ENCODE measurements at places on chromosomes 12 and 14.

DNA sequence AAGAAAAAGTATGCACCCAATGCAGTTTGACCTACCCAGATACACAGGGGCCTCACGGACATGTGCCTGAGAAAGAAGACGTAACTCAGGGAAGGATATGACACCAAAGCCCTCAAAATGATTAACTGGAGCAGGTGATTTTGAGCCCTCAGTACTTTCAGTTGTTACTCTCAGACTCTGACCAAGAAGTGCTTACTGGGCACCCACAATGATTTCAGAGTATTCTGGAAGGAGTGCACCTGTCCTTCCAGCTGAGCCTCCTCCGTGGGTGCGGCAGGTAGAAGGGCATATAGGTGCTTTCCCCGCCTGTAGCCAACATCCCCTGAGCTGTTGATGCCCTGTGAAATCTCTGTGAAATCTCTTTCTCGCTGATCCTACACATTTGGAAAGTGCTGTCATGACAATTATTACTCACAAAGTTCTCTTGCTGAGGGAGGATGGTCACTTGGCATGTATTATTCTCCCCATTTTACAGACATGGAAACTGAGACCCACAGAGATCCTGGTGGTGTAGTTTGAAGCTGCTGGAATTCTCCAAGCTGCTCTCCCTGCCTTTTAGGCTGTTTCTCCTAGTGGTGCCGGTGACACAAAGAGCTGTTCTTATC, 154.3 kb upstream of the CCND2 start:
- no peak for DNase-seq

DNA sequence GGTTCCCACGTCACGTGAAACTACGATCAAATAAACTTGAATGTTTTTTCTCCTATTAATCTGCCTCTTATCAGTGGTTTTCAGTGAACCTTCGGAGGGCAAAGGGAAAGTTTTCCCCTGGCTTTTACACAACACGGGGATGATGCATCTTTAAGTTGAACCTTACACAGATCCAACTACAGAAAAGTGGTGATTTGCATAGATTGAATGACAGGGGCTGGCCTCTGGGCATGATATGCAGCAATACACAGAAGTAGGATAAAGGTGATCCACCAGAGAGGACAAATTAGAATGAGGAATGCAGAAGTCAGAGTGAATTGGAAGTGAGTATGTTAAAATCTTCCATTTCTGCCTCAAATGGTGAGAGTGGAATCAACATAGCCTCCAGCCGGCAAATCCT, 11.6 kb downstream of the GSG1 start:
- DNase-seq: no peak

DNA sequence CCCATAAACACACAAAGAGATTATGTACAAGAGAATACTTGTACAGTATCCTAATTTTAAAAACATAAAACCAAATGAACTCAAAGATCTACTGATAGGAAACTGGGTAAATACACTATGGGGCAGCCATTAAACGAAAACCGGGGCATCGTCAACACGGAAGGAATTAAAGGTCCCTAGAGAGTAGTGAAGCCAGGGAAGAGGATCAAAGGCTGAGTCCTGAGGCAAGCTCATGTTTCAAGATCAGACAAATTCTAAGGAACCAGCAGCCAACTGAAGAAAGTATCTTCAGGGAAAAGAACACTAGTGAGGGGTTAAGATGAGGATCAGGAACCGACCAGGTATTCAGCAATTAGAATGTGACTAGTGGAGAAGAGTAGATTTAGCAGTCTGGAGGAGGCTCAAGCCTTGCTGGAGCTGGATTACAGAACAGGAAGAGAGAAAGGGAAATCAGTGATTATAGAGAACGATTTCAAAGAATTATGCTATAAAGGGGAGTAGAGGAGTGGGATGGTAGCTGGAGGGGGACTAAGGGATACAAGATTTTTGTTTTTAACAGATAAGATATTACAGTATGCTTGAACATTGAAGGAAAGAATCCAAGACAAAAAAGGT, 23.7 kb downstream of the SEL1L start:
- no peak for DNase-seq

GRCh38 chr12:131692431-131692830, 18.5 kb upstream of the SFSWAP start:
- no peak for DNase-seq

GRCh38 chr12:69061574-69061973, 128.6 kb upstream of the CPM start:
- no peak for DNase-seq

DNA sequence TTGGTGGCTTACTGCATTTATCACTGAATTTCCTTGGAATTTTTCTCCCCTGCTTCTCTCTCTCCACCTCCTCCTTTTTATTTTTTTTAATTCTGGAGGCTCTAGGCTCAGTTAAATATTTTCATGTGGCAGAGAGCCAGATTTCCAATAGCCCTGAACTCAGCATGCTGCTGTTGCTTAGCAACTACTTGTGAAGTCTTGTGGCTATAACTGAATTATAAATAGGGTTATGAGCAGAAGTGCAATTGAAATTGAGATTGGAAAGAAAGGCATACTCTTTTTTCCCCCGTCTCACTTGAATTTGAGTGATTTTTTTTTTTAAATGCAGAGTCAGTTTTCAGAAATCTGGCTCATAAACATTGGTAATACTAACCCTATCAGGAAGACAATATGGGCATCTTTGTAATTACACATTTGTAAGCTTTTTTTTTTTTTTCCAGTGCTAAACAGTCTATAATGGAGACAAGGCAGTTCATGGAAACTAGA, 38.3 kb downstream of the ATF7IP start:
- no peak for DNase-seq

GRCh38 chr12:97397008-97397407, 65.6 kb upstream of the RMST start:
- DNase-seq: no peak

DNA sequence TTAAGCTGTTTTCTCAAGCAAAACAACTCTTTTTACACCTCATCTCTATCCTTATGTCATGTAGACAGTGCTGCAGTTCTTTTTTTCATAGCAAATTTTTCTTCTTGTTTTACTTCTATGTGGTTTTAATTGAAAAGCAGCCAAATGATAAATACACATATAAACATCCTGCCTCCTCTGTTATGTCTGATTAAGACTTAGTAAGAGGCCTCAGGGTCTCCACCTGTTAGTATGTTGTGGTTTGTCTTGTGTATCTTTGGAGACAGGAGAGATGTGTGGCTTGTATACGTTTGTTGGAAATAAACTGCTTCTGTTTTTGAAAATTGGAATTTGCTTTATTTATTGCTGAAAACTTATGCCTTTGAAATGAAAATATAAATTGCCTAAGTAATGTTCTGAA, 32.0 kb downstream of the PEX5 start:
- no peak for DNase-seq

DNA sequence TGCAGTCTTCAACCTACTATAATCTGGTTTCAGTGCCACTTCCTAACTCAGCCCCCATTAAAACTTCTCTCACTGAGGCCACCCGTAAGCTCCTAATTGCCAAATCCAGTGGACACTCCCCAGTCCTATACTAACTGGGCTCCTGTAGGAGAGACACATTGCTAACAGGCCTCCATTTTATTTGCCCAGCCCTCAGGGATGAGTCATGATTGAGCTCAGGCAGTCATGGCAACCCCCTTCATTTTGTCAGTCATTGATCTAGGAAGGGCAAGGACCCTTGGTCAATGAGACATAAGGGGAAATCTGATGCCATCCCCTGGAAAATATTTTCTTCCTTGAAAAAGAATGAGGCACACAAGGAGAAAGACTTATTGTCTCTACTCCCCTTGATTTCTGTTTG, 70.1 kb upstream of the HIF1A start:
- DNase-seq: no peak

GRCh38 chr12:124752437-124753227, 111.0 kb downstream of the SCARB1 start:
- no peak for DNase-seq
